ENCODE measurements at places on chromosomes 7 and 10.

GRCh38 chr10:89891006-89891535 lies 189.7 kb downstream of the KIF20B start:
- DNase-seq, result no peak

DNA sequence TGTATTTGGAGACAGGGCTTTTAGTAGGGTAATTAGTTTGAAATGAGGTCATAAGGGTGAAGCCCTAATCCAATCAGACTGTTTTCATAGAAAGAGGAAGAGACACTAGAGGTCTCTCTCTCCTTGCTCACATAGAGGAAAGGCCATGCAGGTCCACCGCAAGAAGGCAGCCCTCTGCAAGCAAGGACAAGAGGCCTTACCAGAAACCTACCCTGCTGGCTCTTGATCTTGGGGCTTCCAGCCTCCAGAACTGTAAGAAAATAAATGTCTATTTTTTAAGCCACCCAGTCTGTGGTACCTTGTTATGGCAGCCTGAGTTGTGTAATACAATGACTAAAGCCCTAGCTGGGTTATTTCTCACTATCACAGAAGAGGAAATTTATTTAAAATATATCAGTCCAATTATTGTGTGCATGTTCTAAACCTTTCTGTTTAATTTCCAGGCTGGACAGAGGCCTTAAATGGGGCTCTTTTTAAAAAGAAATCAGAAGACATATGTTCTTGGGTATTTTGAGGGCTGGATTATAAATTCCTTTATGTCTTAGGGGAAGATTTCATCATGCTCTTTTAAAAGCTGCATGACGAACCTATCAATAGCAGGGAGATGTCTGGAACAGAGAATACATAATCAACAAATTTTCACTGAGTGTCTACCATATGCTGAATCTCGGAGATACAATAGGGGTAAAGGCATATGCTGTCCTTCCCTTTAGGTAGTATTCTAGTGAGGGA lies 12.9 kb upstream of the TMEM26 start:
- DNase-seq, result no peak

- no peak for DNase-seq
These were observed 508.2 kb downstream of the ZWINT start for GRCh38 chr10:55852900-55853299.

- DNase-seq, result no peak
These were observed 99.8 kb upstream of the STRIP2 start for GRCh38 chr7:129334473-129334872.

- DNase-seq, result no peak
These were observed 3.5 kb upstream of the CFAP58 start for GRCh38 chr10:104350127-104350635.

GRCh38 chr10:114683593-114683992 lies 25.5 kb upstream of the ABLIM1 start:
- no peak for DNase-seq

DNA sequence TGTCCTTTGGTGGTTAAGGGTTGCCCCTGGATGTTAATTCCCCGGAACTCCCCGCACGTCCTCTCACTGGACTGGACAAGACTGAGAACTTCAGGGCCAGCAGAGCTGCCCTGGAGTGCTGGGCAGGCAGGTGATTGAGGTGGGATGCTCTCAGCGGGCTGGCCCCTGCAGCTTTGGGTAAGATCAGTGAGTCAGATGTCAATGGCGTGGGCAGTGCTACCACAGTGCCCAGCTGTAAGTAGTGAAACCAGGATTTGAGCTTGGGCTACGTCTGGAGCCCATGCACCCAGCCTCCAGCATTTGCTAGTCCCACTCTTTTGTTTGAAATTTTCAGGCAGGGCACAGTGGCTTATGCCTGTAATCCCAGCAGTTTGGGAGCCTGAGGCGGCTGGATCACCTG lies 6.7 kb upstream of the SEPHS1 start:
- no peak for DNase-seq

- no peak for DNase-seq
These were observed 5.1 kb downstream of the DDIT4 start for GRCh38 chr10:72278668-72279393.

- DNase-seq, result no peak
These were observed 4.3 kb downstream of the LRRC20 start for GRCh38 chr10:70378122-70378521.

All from stomach (tissue), 19 donors.